ENCODE measurements at places on chromosomes 7 and 10.

GRCh38 chr7:157673573-157673972 is 336.8 kb downstream of the DNAJB6 start:
- no peak for DNase-seq

DNA sequence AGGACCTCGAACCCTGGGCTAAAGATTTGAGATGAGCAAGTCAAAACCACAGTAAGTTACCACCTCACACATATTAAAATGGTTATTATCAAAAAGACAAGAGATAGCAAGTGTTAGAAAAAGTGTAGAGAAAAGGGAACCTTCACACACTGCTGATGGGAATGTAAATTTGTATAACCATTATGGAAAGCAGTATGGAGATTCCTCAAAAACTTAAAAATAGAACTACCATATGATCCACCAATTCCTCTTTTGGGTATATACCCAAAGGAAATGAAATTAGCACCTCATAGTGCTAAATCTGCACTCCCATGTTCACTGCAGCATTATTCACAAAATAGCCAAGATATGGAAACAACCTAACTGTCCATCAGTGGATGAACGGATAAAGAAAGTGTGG is 20.8 kb upstream of the FRA10AC1 start:
- no peak for DNase-seq

- DNase-seq, result no peak
Measured at GRCh38 chr7:94314413-94315410, 80.0 kb upstream of the COL1A2 start.

GRCh38 chr10:53387562-53387961 is 615.0 kb upstream of the MBL2 start:
- DNase-seq, result no peak

DNA sequence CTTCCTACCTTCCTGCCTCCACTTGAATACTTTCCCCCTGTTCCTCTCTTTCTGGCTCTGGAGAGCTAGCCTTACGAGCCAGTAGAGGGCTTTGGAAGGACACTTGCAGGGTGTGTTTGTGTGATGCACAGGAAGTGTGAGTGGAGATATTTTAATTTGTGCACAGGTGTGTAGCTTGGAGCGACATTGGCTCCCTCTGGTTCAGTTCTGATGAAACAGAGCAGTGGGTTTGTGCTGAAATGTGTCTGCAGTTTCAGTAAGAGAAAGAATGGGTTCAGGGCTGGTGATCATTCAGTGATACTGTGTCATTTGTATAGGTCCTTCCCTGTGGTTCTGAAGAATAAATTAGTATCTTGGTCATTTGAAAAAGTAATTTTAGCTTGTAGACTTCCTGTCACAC is 86.9 kb downstream of the SND1 start:
- DNase-seq, result no peak

GRCh38 chr7:41275255-41275654 is 427.6 kb downstream of the INHBA start:
- DNase-seq, result no peak

- no peak for DNase-seq
Measured at GRCh38 chr10:7705341-7705740, 2.2 kb downstream of the ITIH2 start.

DNA sequence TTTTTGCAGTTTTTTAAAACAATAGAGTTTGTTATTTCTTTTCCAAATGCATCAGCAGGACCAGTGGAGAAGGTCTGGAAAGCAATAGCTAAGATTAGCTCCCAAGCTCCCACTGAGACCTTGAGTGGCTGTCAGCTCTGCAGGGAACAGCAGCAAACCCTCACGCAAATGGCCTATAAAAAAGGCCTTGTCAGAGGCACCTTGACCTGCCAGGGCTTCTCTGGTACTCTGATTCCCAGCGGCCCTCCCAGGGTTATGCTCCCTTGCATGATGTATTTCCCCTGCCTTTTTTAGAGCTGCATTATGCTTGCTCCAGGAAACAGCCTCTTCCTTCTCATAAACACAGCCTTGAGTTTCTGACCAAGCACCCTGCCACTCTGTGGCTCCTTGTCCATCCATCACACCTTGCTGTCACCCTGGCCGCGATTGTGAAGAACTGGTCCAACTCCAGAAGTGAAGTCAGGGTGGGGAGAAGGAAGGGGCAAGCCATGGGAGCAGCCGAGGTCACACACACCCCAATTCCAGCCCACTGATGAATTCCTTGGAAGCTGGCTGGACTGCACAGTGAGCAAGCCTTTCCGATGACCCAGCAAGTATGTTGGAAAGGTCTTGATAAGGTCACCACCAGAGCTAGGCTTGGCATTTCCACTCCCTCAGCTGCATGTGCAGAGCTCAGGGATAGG is 35.3 kb upstream of the NKX2-3 start:
- no peak for DNase-seq
